ENCODE measurements at places on chromosomes 13 and 19.

- DNase-seq = no peak
Measured at GRCh38 chr13:36848199-36848982, 29.4 kb downstream of the RFXAP start.

- DNase-seq = no peak
Measured at GRCh38 chr13:29654384-29654783, 58.9 kb upstream of the SLC7A1 start.

GRCh38 chr13:37270226-37271001 is 164.9 kb upstream of the CSNK1A1L start:
- no peak for DNase-seq

DNA sequence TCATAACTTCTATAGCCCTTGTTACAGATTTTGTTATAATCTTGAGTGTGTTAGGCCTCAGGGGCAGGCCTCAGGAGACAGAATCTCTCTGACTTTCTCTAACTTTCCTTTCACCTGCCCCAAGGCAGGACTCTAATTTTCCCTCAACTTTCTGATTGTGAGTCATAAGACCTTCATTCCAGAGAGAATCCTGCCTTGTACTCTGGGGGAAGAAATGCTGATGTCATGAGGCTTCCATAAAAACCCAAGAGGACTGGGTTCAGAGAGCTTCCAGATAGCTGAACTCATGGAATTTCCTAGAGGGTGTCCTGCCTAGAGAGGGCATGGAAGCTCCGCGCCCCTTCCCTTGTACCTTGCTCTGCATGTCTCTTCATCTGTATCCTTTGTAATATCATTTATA is 5.3 kb upstream of the KBTBD6 start:
- DNase-seq = no peak

DNA sequence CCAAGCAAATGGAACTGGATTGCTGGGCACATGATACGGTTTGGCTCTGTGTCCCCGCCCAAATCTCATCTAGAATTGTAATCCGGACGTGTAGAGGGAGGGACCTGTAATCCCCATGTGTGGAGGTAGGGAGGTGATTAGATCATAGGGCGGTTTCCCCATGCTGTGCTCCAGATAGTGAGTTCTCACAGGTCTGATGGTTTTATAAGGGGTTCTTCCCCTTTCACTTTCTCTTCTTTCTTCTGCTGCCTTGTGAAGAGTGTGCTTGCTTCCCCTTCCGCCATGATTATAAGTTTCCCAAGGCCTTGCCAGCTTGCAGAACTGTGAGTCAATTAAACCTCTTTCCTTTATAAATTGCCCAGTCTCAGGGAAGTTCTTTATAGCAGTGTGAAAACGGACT is 32.6 kb upstream of the MTIF3 start:
- DNase-seq = peak; percentile 19

GRCh38 chr19:45402298-45403061 is 2.4 kb downstream of the PPP1R13L start:
- no peak for DNase-seq

- no peak for DNase-seq
Measured at GRCh38 chr13:91621161-91621560, 222.7 kb downstream of the GPC5 start.

DNA sequence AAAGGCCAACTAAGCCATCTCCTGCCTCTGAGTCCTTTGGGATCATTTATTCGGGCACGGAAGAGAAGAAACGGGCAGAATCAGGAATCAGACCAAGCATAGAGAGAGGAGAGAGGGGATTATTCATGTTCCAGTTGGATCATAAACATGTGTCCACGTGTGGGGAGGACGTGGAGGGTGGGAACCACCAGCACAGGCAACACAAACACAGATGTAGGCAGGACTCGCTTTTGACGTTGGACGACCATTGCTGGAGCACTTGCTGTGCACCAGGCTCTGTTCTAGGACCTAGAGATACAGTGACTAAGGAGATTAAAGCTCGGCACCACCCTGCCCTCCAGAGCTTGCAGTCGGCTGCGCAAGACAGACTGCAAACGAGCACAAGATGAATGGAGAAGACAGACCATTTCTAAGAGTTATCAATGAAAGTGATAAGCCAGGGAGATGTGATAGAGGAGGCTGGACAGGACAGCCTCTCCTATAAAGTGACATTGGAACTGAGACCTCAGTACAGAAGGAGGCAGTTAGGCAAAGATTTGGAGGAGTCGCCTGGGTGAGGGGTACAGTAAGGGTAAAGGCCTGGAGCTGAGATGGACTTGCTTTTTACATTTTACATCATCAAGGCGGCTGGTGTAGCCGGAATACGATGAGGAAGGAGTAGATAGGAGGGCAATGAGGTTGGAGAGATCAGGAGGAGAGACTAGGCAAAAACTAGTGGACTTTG is 716 bp downstream of the SH2D3A start:
- no peak for DNase-seq

GRCh38 chr13:37289212-37289935 is 183.9 kb upstream of the CSNK1A1L start:
- no peak for DNase-seq

DNA sequence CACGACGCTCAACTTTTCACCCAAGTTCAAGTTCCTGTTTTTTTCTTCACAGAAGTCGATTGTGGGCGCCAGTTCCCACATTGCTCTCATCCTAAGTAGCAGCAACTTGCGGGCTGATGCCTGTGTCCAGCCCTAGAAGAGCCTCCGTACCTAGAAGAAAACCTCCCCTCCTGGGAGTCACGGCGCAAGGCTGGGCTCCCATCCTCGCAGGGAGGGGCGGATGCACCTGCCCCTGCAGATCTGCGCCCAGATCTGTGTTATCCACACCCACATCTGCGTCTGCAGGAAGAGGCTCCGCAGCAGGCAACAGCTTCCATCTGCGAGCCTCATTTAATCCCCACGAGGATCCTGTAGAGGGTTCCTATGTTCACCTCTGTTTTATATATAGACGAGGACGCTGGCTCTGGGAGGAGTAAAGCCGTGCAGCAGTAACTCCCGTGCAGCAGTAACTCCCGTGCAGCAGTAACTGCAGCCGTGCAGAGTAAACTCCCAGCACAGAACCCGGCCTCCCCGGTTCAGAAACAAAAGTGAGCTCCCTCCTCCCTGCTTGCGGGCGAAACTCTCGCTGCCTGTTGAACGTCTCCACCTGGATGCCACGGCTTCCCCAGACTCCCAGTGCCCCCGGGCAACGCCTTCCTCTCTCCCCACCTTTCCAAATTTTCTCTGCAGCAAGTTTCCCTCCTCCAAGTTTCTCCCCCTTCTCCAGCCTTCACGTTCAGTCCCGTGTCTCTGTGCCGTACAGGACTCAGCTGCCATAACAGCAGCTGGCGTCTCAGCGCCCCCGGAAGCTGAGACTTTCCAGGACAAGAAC is 23.5 kb upstream of the LAIR1 start:
- DNase-seq = peak; percentile 72

DNA sequence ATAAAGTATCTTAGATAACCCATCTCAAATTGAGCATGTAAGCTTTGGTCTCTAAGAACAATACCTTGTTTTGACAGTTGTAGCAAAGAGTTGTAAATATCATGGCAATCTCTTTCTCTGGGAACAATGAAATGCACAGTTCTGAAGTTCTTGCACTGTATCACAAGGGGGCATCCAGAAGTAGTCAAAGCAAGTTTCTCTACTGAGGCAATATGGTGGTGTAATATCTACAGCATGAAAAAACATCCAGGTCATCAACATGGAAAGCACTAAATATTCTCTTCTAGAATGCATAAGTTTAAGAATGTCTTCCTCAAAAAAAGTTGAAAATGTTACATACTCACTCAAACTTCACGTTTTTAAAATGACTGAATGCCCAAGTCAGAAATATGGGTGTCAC is 19.6 kb downstream of the MTMR6 start:
- peak; percentile 30 for DNase-seq

- no peak for DNase-seq
Measured at GRCh38 chr13:23849670-23850069, 39.5 kb downstream of the MIPEP start.

- no peak for DNase-seq
Measured at GRCh38 chr19:5628919-5629481, 6.1 kb downstream of the SAFB start.

DNA sequence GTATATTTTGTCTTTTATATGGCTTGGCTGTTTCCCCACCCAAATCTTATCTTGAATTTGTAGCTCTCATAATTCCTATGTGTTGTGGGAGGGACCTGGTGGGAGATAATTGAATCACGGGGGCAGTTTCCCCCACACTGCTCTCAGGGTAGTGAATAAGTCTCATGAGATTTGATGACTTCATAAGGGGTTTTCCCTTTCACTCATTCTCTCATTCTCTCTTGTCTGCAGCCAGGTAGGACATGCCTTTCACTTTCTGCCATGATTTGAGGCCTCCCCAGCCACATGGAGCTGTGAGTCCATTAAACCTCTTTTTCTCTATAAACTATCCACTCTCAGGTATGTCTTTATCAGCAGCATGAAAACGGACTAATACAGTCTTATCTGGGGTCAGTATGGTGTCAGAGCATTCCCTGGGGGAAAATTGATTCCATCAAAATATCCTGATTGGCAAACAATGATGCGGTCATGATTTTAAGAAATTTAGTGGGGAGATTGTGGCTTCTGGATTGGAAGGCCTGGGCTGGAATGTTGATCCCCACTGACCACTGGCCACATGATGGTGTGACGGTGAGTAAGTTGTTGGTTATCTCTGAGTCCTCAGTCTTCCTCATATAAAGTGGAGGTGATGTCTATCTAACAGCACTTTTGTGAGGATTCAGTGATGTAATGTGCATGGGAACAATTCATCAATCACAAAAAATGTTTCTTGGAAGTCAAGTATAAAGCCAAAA is 27.5 kb upstream of the ANKRD10 start:
- DNase-seq = no peak
